Erythroblast (primary cell): ENCODE measurements at places on chromosomes 11 and 22.

DNA sequence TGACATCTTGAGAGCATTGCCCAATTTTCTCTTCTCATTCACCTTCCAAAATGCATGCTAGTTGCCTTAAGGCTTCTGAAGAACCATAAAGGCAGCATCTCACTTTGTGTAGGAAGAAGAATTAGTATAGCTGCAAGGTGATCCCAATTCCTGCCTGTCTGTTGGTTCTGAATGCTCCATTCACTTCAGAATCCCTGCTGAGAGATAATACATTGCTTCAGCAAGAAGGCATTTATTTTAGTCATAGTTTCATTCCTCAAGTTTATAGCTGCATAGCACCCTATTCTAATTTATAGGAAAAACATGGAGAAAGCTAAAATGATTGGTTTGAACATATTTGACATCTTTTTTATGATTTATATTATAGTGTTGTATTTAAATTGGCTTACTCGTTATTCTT, 181.3 kb downstream of the METTL15 start:
- no peak for DNase-seq

DNA sequence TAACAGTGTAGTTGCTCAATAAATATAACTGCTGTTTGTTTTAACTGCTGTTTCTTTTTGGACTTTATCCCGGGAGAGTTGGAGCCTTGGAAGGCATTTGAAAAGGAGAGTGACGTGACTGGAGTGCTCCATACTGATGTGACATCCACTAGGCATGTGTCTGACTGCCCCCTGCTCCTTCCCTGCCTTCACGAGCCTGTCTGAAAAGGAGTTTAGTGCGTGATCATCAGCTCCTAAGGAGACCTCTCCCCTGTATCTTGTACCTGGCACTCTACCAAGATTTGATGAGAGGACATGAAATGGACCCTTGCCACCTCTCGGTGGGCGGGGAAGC, 22.9 kb downstream of the ZBTB16 start:
- DNase-seq, result no peak

- no peak for DNase-seq
Observed at GRCh38 chr22:30104501-30105156, 24.4 kb downstream of the HORMAD2 start.

DNA sequence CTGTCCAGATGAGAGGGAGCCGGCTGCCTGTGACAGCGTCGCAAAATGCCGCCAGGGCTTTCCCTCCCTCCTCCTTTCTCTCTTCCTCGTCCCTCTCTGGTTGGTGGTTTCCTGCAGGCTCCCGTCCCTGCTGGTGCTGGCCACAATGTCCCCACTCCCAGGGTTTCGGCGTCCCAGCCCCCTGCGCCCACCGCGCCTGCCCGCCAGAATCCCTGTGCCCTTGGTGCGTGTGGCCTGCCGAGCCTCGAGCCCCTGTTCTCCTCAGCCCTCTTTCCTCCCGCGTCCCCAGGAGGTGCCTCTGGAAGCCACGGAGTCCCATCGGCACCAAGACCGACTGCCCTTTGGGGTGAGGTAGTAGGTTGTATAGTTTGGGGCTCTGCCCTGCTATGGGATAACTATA, 37.9 kb upstream of the PPARA start:
- no peak for DNase-seq
